ENCODE measurements at places on chromosomes 1 and 21.

DNA sequence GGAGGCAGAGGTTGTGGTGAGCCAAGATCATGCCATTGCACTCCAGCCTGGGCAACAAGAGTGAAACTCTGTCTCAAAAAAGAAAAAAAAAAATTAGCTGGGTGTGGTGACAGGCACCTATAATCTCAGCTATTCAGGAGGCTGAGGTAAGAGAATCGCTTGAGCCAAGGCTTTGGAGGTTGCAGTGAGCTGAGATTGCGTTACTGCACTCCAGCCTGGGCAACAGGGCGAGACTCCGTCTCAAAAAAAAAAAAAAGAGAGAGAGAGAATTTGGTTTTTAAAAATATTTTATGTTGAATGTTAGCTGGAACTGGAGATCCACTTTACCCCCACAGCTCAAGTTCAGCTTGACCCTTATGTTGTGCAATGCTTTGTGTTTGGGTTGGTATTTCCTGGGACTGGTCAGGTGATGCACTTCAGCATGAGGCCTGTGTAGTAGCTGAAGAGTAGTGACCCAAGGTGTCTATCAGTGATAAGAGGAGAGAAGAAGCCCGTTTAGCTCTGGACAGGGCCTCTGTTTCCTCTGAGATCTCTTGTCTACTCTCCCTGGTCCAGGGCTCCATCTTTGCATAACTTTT is 36.8 kb upstream of the MACF1 start:
- no peak for DNase-seq

- no peak for DNase-seq
These were observed 20.4 kb downstream of the SLC16A1 start for GRCh38 chr1:112935461-112936111.

- DNase-seq: no peak
These were observed 9.5 kb downstream of the EYA3 start for GRCh38 chr1:28078680-28079626.

DNA sequence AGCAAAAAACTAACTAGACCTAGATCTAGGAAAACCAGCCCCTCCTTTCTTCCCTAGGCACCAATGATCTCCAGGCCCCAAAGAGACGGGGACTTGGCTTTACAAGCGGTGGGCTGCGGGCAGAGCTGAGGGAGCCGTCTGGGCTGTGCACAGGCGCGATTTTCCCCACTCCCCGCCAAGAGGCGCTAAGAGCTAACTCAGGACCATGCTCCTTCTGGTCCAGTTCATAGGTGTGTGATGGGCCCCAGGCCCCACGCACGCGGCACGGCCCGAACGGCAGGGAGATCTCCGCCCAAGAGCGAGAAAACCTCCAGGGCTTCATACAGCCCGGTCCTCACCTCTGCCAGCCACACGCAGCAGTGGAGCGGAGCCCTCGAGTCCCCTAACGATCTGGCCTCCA is 7.5 kb upstream of the GPR153 start:
- DNase-seq: no peak

DNA sequence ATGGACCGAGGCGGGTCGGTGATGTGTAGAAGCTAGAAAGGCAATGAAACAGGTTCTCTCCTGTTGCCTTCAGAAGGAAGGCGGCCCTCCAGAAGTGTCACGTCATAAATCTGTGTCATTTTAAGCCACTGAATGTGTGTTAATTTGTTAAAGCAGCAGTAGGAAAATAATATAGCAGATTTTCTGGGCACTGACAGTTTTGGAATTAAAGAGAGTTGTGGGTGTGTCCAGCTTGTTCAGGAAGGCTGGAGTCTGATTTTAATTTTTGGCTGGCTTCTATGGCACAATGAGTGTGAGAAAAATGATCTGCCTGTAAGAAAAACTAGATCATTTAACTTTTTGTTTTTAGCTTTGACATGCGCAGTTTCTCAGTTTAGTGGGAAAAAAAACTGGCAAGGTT is 177.3 kb downstream of the EDEM3 start:
- no peak for DNase-seq

GRCh38 chr1:89464008-89464407 is 60.6 kb upstream of the LRRC8B start:
- DNase-seq: no peak

All from hematopoietic multipotent progenitor cell treated with erythropoietin and hydrocortisone succinate and interleukin-3 and kit ligand, for 17 days (in vitro differentiated cells).